ENCODE measurements at places on chromosomes 11 and 22.

DNA sequence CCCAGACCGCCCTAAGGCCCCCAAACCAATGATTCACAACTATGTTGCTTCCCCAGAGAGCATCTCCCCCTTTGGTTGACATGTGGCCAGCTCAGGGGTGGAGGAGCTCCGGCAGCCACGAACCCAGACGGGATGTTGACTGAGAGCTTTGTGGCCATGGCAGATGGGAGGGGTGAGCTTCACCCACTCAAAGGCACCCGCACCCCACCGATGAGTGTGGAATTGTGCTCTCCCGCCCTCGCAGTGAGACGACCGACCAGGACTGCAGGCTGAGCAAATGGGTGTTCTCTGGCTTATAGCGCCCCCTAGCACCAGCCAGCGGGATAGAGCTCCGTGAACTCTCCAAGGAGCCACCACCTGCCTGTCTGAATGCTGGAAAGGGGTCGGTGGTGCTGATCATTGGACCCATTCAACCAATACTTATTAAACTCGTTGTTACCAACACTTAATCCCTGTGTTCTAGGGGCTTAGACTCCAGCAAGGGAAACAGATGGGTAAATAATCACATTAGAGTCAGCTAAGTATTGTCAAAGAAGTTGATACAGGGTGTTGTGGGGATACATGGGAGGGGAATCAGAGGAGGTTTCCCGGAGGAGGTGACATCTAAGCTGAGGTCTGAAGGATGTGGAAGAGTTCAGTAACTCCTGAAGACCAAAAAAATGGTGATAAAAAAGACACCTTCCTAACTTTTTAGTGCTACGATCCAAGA is 4.5 kb upstream of the TIMP3 start:
- no peak for DNase-seq

DNA sequence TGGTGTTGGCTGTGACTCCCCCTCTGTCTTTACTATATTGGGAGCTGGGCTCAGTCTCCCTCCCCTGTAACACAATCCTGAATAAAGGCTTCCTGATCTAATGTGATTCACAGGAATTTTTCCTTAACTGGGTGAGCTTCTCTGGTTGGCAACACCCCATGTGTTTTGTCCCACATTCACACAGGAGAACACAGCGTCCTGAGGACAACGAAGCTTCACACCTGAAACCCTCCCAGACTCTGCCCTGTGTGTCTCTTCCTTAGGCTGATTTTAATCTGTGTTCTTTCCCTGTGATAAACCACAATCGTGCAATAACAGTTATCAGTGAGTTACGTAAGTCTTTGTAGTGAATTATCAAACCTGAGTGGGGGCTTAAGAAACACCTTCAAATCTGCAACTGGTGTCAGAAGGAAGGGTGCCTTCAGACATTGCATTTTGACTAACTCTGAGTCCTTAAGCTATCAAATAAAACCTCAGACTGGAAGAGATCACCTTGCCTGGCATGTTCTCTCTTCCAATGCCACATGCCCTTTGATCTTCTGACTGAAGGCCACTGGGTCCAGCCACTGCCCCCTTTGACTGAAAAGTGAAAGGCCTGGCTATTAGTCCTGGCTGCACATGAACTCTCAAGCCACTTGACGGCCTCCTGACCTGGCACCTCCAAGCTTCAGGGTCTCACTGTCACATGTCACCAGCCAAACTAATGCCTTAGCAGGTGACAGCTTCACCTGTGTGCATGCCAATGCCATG is 17.3 kb downstream of the APOL3 start:
- DNase-seq, result no peak

DNA sequence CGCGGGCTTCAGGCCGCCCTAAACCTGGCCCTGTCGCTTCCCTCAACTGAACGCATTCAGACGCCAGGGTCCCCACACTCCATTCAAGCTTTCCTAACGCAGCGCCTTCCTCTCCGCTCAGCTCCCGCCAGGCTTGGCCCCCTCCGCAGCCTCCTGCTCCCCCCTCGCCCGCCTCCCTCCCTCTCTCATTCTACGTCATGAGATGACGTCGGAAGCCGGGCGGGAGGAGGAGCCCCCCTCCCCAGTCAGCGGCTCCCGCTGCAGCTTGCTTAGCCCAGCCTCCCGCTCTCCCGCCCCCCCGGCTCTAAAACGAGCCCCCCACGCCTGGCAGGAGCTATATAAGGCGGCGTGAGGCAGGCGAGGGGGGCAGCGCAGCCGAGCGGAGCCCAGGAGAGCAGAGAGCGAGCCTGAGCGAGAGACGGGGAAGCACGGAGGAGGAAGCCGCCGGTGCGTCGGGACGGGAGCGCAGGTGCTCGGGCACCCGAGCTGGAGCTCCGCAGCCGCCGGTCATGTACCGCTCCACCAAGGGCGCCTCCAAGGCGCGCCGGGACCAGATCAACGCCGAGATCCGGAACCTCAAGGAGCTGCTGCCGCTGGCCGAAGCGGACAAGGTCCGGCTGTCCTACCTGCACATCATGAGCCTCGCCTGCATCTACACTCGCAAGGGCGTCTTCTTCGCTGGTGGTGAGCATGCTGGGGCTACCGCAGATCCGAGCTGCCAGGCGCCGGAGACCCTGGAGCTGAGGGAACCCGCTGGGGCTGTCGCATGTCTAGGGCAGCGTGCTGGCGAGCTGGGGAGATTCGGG is at the start of gene NPAS4:
Gene NPAS4, plus strand, starts transcription at position 365 of the 806 bp plus-strand sequence. Its CDS starts 145 bp downstream, at position 510.
- DNase-seq, result no peak

GRCh38 chr11:64924910-64925284 is 408 bp downstream of the PPP2R5B start:
- DNase-seq, result no peak

GRCh38 chr11:76152741-76153570 is 53.3 kb downstream of the WNT11 start:
- no peak for DNase-seq

DNA sequence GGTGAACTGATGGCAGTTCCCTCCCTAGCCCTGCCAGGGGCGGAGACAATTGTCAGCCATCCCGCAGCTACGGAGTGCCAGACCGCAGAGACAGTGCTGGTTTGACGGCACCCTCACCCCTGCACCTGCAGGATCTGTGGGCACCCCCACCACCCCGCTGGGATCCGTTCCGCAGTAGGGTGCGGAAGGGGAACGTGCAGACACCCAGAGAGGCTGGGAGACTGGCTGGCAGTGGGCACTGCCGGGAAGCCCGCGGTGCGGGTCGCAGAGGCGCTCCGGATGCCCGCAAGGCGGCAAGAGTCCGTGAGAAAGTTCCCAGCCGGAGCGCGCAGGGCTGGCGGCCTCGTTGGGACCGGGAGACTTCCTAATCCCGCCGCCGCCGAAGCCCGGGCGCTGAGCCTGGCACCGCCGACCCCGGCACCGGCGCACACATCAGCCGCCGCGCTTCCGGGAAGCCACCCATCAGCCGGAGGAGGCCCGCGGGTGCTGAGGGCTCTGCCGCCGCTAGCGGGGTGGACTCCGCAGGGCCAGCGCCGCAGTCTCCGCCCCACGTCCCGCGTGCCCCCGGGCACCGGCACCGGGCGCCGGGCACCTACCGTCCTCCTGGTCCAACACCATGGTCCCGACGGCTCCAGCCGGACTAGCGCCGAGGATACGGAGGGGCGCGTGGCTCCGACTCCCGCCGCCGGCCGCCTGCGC is 4.3 kb upstream of the LMO1 start:
- no peak for DNase-seq

DNA sequence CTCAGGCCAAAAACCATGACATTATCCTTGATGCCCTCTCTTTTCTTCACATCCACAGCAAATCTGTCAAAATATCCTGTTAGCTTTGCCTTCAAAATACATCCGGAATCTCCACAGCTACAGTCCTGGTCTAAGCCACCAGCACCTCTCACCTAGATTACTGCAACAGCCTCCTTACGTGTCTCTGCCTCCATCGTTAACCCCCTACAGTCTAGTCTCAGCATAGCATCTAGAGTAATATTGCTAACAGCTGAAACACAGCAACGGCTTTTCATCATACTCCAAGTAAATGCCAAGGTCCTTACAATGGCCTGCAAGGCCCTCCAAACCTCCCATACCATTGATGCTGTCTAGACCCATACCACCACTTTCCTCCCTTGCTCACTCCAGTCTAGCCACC is 4.4 kb downstream of the TSG101 start:
- no peak for DNase-seq

- no peak for DNase-seq
These were observed 309.8 kb upstream of the NCAM1 start for GRCh38 chr11:112651386-112651785.
